ENCODE measurements at places on chromosomes 5 and 9.

- DNase-seq, result no peak
These were observed 263.8 kb downstream of the SYK start for GRCh38 chr9:91065231-91066041.

DNA sequence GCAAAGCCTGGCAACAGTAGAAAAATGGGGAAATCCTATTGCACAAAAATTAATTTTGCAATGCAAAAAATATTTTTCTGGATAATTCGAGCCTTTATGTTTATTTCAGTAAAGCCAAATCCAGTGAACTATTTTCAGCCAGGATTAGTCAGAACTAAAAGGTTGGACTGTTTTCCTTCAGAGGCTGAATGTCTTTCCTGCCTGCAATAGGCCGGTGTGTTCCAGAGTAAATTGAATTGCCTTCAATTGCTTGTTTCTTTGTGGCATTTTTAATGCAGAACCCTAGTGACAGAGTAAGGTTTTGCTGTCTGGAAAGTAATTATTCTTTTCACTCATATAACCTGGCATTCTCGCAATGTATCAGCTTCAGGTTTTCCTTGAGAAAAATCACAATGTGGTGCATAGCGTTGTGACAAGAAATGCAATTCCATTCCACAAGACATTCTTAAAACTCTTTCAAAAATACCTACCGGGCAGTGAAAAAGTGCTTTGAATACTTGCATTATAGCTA, 183.7 kb downstream of the GLIS3 start:
- DNase-seq, result no peak

GRCh38 chr9:114503009-114503408, 2.3 kb downstream of the WHRN start:
- DNase-seq, result no peak

DNA sequence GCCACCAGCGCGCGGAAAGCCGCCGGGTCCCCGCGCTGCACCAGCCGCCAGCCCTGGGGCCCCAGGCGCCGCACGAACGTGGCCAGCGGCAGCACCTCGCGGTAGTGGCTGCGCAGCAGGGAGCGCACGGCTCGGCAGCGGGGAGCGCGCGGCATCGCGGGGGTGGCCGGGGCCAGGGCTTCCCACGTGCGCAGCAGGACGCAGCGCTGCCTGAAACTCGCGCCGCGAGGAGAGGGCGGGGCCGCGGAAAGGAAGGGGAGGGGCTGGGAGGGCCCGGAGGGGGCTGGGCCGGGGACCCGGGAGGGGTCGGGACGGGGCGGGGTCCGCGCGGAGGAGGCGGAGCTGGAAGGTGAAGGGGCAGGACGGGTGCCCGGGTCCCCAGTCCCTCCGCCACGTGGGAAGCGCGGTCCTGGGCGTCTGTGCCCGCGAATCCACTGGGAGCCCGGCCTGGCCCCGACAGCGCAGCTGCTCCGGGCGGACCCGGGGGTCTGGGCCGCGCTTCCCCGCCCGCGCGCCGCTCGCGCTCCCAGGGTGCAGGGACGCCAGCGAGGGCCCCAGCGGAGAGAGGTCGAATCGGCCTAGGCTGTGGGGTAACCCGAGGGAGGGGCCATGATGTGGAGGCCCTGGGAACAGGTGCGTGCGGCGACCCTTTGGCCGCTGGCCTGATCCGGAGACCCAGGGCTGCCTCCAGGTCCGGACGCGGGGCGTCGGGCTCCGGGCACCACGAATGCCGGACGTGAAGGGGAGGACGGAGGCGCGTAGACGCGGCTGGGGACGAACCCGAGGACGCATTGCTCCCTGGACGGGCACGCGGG, at the start of gene TERT:
Gene TERT, minus strand, starts transcription at position 234 of the 815 bp plus-strand sequence. Its CDS starts 79 bp downstream, at position 155.
- peak; percentile 66 for DNase-seq

Data from CD8-positive, alpha-beta T cell (primary cell).